ENCODE measurements at places on chromosomes 12 and 14. TPM values are rescaled to one million over a fixed set of nuclear protein-coding genes. Genes with fewer than 3 reads are reported as not detected.

The PRR4 gene
- total RNA-seq: 1.8 TPM

The ANHX gene
- total RNA-seq: not detected

The CTSG gene
- total RNA-seq: not detected

The KCNH3 gene
- 1.2 TPM for total RNA-seq

The PRIMA1 gene
- total RNA-seq: 0.29 TPM

The BEST3 gene
- 1.5 TPM for total RNA-seq

The PRH2 gene
- not detected for total RNA-seq
